ENCODE measurements at places on chromosomes 11 and 22. TPM values are rescaled to one million over a fixed set of nuclear protein-coding genes. Genes with fewer than 3 reads are reported as not detected.

GRCh38 chr11:119940401-119940976, 197.4 kb downstream of the TRIM29 start:
- H3K36me3 ChIP-seq: no peaks in the 10 kb centered on the region
- H3K4me1 ChIP-seq: no peaks in the 10 kb centered on the region
- H3K27me3 ChIP-seq: no peaks in the 10 kb centered on the region
- no peak overlapping the region for H3K4me3 ChIP-seq
- no peak for DNase-seq

DEPDC5 gene
- total RNA-seq: 30.6 TPM

- H3K4me1 ChIP-seq: no peaks in the 10 kb centered on the region
- H3K36me3 ChIP-seq: no peaks in the 10 kb centered on the region
- H3K27me3 ChIP-seq: no peaks in the 10 kb centered on the region
- DNase-seq: no peak
Observed at GRCh38 chr11:92931746-92932422, 37.6 kb upstream of the MTNR1B start.

- no peaks in the 10 kb centered on the region for H3K4me1 ChIP-seq
- no peak overlapping the region for H3K27ac ChIP-seq
- no peak for DNase-seq
- no peak overlapping the region for H3K4me3 ChIP-seq
- no peaks in the 10 kb centered on the region for H3K36me3 ChIP-seq
Observed at GRCh38 chr11:32039149-32039548, 51.7 kb upstream of the RCN1 start.

MYOD1 gene
- not detected for total RNA-seq

DNA sequence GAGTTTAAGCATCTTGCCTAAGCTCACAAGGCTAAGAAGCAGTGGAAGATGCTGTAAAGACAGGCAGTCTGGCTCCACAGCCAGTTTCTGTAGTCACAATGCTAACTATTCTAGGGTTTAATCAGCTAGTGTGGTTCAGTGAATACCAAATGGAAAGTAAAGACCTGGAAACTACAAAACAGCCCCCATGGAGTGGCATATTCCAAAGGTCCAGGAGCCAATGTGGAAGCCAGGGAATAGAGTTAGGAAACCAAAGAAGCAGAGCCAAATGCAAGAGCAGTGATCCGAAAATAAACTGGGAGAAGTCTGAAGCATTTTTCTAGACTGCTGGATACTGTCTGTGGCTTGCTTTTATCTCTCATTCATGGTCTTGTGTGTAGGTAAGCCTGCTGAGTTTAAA, 731.2 kb upstream of the ANO5 start:
- H3K36me3 ChIP-seq: no peaks in the 10 kb centered on the region
- H3K27me3 ChIP-seq: no peaks in the 10 kb centered on the region
- DNase-seq: no peak

- no peaks in the 10 kb centered on the region for H3K27me3 ChIP-seq
- no peak for DNase-seq
- no peak overlapping the region for H3K4me3 ChIP-seq
- no peak overlapping the region for H3K27ac ChIP-seq
- H3K36me3 ChIP-seq: no peaks in the 10 kb centered on the region
- no peaks in the 10 kb centered on the region for H3K4me1 ChIP-seq
Observed at GRCh38 chr11:28009996-28010395, 98.0 kb downstream of the KIF18A start.

DNA sequence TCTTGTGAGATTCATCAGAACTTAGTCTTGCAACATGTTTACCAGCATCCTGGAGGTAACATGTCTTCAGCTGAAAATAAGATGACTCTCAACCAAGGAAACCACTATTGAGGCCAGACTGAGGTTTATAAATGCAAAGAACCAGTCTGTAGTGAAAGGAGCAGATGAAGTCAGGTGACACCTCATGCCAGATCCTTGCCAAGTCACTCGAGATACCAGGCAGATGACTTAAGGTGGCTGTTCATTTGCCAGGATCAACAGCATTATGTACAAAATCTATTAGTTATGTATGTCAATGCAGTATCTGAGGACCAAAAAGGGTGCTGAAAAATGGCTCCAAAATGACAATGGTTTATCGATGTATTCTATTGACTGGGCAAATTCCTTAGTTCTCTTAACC, 100.0 kb upstream of the SOX6 start:
- H3K4me1 ChIP-seq: no peaks in the 10 kb centered on the region
- H3K27ac ChIP-seq: no peak overlapping the region
- H3K36me3 ChIP-seq: no peaks in the 10 kb centered on the region
- DNase-seq: no peak
- no peaks in the 10 kb centered on the region for H3K27me3 ChIP-seq

DNA sequence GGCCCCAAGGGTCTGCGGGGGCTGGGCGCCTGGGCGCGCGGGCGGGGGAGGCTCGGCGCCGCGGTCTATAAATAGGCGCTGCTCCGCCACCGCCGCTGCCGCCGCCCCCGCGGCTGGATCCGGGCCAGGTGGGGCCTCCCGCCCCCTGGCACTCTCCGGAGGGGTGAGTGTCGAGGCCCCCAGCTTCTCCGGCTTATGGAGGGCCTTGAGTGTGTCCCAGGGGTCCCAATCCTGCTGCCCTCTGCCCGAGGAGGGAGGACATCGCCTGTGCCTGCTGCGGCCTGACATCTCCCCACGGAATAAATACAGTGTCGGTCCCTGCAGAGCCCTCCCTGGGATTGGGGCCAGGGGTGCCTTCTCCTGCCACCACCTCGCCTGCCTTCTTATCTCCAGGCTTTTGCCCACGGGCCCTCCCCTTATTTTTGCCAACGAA, 4.3 kb upstream of the GP1BB start:
- no peaks in the 10 kb centered on the region for H3K36me3 ChIP-seq
- no peaks in the 10 kb centered on the region for H3K4me1 ChIP-seq
- peak; percentile 53 for DNase-seq
- no peaks in the 10 kb centered on the region for H3K27me3 ChIP-seq
- peak overlapping the region; percentile 56 for H3K27ac ChIP-seq

GRCh38 chr11:96538104-96538503, 148.3 kb downstream of the JRKL start:
- H3K4me3 ChIP-seq: no peak overlapping the region
- no peaks in the 10 kb centered on the region for H3K36me3 ChIP-seq
- H3K27me3 ChIP-seq: no peaks in the 10 kb centered on the region
- no peak overlapping the region for H3K27ac ChIP-seq
- no peak for DNase-seq

NFAM1 gene
- total RNA-seq: 1.1 TPM

APLP2 gene
- total RNA-seq: 255 TPM

TMEM191B gene
- total RNA-seq: not detected

- no peak overlapping the region for H3K4me3 ChIP-seq
- no peaks in the 10 kb centered on the region for H3K36me3 ChIP-seq
- no peaks in the 10 kb centered on the region for H3K27me3 ChIP-seq
Observed at GRCh38 chr22:39316440-39317083, 2.9 kb downstream of the RPL3 start.

INS gene
- total RNA-seq: not detected

DNA sequence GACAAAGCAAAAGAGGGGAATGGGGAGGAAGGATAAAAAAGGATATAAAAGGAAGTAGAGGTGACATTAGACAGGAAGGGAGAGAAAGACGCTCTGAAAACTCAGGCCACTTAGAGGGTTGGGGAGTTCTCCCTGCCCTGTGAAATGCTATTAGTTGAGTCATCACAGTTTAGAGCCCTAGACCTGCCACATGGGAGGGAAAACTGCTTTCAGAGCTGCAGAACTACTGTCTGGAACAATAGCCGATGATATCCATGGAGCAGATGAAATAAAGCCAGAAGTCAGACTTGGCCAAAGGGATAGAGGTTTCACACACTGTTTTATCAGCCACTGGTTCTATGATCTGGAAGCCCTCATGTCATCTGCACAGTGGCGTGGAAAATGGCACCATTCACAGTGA, 157.9 kb downstream of the NCAM1 start:
- no peaks in the 10 kb centered on the region for H3K27me3 ChIP-seq
- no peaks in the 10 kb centered on the region for H3K36me3 ChIP-seq
- H3K27ac ChIP-seq: no peak overlapping the region
- H3K4me1 ChIP-seq: peaks cover 9% of the 10 kb centered on the region
- H3K4me3 ChIP-seq: no peak overlapping the region
- no peak for DNase-seq

DNA sequence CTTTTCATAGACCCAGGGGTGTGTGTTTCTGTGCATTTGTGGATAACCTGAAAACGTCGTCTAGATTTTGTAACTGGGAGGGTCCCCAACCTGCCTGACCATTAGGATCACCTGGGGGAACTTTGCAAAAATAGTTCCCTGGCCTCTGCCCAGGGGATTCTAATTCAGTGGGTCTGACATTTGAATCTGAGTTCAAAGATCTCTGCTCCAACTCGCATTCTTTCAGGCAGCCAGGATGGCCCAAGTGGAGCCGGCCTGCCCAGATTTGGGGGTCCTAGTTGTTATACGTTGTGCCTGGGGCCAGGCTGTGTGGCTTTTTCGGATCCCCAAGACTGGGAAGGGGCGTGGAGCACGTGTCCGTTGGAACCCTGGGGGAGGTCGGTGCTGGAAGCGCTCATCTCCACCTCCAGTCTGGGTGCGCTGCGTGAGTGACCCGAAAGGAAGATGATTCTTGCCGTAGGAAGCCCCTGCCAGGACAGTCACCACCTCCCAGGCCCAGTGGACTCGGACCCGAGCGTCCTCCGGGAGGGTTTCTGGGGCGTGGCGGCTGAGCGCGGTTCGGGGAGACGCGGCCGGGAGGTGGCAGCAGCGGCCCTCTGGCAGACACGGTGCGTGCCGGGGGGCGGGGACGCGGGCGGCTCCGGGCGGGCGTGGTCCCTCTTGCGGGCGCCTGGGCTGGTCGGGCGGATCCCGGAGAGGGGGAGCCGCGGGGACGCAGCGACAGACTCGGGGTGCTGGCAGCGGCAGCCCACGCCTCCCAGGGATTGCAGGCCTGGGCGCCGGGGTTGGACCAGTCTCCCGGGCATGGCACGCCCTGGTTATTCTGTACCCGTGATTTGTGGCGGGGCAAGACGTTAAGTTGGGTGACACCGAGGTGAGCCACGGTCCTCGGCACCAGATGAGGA, 29.2 kb upstream of the PLET1 start:
- H3K4me3 ChIP-seq: peak overlapping the region; percentile 50
- peak; percentile 68 for DNase-seq
- H3K27ac ChIP-seq: peak overlapping the region; percentile 53

- H3K4me3 ChIP-seq: no peak overlapping the region
- H3K36me3 ChIP-seq: no peaks in the 10 kb centered on the region
- H3K4me1 ChIP-seq: no peaks in the 10 kb centered on the region
- no peak for DNase-seq
- no peak overlapping the region for H3K27ac ChIP-seq
Observed at GRCh38 chr11:1157341-1157644, 460 bp upstream of the MUC5AC start.

DNA sequence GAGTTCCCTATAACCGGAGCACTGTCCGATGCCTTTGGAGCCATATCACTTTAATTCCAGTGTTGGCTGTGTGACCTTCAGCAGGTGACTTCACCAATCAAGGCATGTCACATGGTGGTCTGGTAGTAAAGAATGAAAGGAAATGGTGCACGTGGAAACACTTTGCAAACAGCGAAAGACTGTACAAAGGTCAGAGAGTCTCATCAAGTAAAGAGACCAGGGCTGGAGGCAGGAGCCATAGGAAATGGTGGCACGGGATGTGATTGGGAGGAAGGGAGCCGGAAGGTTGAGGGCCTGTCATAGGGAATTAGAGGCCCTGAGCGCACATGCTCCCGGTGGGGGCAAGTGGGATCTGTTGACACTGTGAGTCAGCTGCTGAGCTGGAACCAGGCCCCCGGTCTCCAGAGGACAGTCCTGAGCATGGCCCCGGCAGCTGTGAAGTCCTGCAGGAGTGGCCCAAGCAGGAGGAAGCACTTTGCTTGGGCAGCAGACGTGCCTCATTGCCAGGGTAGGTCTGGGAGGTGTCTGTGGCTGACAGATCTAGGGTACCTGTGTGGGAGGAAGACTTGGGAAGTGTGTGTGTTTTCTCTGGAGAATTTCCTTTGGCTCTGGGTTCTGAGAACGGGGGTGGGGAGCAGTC, 2.0 kb downstream of the DAGLA start:
- no peak for DNase-seq
- no peaks in the 10 kb centered on the region for H3K36me3 ChIP-seq
- H3K4me3 ChIP-seq: no peak overlapping the region
- no peak overlapping the region for H3K27ac ChIP-seq
- H3K27me3 ChIP-seq: no peaks in the 10 kb centered on the region

DNA sequence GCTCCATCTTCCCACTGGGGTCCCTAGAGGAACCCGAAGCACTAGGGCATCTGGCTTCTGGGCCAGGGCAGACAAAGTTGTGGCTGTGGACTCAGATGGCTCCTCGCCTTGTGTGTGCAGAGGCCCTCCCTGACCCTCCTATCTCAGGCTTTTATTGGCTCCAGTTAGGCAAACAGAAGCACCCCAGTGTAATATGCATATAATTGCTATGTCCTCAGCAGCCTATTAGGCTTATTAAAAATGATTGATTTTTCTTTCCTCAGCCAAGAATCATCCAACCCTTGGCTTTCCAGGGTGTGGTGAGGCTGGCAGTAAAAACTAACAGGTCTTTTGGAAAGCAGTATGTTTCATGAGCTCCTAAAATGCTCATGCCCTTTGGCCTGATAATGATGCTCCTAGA, 22.3 kb downstream of the UPB1 start:
- no peak for DNase-seq
- H3K4me3 ChIP-seq: no peak overlapping the region
- H3K27me3 ChIP-seq: no peaks in the 10 kb centered on the region

METTL15 gene
- 8.5 TPM for total RNA-seq

DNA sequence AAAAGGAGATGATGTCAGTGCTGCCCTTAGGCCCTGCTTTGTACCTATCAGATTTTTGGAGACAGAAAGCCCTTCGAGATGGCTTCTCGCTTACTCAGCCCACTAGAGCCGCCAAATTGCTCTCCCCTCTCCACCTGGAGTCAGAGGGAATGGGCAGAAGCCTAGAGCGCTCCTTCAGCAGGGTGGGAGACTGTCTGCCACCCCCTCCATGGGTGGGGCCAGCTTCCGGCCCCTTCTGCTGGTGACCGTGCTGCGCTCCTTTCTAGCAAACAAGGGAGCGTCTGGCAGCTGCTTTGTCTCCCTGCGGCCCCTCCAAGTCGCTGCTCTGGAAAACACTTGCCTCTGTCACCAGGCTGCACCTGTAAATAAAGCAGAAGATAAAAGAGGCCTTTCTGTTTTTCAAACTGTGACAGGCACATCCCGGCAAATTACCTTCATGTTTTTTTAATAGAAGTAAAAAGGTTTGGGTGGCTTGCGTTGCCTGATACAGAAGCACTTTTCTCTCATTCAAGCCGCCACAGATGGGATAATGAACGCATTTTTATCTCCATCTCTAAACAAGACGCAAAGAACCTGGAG, 145.7 kb upstream of the NECTIN1 start:
- H3K4me3 ChIP-seq: no peak overlapping the region
- no peaks in the 10 kb centered on the region for H3K36me3 ChIP-seq
- H3K27ac ChIP-seq: no peak overlapping the region
- H3K27me3 ChIP-seq: no peaks in the 10 kb centered on the region

PTPRCAP gene
- total RNA-seq: 2.5 TPM

DNA sequence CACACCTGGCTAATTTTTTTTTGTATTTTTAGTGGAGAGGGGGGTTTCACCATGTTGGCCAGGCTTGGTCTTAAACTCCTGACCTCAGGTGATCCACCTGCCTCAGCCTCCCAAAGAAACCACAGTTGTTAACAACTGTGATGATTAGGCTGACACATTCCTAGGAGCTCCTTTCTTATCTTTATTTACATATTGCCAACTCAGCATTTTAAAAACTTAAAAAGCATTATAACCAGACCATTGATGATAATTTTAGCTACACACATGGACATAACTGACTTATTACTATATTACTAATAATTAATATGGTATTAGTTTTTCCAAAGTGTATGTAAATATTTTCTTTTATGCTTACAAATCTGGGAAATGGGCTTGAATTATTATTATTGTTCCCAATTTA, 82.9 kb upstream of the FAT3 start:
- no peak overlapping the region for H3K4me3 ChIP-seq
- no peak for DNase-seq
- H3K27ac ChIP-seq: no peak overlapping the region

All from uterus (tissue), 4 donors.